Astrocyte of the spinal cord (primary cell): ENCODE measurements at places on chromosomes 3 and 15.

- no peak for DNase-seq
These were observed 189.0 kb upstream of the TMC3 start for GRCh38 chr15:81562986-81563385.

DNA sequence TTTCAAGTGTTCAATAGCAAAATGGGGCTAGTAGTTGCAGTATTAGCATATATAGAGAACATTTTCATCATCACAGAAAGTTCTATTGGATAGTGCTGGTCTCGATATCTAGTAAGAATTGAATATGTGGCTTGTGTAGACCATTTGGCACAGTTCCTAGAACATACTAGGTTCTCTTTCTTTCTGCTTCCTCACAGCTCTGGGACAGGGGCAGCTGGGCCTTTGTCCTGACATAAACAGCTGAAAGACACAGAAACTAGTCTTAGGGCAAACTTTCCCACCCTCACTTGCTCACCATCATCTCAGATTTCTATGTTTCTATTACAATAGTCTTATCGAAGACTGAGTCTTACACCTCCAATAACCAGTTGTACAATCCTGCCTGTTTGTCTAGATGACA lies 63.7 kb upstream of the DLG1 start:
- DNase-seq, result no peak

GRCh38 chr15:64426845-64427465 lies 33.4 kb upstream of the ZNF609 start:
- DNase-seq, result peak; percentile 64

DNA sequence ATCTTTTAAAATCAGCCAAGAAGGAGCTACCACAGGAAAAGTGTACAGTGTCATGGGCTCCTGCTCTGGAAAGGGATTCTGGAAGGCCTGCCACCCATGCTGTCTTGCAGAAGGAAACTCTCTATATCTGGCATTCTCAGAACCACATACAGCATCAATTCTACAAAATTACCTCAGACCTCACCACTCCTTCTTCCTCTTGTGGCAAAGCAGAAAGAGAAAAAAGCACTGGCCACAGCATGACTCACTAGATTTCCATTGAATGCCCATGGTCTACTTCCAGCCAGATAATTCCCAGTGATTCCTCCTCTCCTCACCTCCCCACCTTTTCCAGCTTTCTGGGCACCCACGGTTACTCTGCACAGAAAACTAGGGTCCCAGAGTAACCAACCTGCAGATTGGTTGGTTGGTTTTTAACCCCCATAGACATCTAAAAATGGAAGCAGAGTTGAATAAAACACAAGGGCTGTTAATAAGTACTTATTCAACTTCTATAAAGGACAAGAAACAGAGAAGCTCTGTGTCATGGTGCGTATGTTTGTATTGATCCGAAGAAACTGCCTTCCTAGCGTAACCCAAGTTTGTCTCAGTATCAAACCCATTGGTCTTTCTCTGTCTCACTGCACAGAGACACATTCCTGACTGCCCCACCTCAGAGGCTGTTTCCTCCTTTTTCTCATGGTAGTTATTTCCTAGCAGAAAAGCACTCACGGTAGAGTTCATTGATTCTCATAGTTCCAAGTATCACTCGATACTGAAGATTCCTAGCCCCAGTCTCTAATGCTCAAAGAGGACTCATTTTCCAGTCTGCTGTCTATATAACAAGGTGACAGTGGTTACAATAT lies 67.7 kb downstream of the LDHAL6B start:
- DNase-seq, result peak; percentile 83

DNA sequence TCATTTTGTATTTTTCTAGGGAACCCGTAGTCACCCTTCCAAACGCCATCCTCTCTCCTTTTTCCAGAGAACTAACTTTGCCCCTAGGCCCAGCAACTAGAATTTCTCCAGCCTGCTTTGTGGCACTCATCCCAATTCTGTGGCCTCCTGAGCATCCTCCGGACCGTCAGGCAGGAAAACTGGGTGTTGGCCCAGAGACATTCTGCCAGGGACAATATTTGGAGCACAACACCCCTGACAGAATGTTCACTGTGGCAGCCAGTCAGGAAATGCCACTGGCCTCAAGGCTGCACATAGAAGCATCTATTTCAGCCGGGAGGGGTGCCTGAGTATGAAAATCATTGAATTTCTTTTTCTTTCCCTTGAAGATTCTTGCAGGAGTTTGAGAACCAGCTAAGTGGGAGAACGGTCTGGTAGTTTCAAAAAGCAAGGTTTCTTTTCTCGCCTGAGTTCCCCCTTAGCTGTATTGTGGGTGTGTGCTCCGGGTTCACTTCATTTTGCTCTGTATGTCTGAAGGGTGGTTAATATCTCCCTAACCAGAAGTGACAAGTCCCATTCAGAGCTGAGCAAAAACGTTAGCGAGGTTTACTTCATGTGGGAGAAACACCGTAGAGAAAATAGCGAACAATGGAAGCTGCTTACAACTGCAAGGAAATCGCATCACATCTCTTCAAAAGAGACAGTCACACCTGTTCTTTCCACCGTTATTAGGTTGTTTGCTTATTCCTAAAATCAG lies 108.1 kb upstream of the TPM1 start:
- no peak for DNase-seq

GRCh38 chr3:64924961-64925360 lies 237.2 kb upstream of the ADAMTS9 start:
- DNase-seq, result no peak

GRCh38 chr15:56600380-56600779 lies 132.9 kb downstream of the ZNF280D start:
- no peak for DNase-seq

DNA sequence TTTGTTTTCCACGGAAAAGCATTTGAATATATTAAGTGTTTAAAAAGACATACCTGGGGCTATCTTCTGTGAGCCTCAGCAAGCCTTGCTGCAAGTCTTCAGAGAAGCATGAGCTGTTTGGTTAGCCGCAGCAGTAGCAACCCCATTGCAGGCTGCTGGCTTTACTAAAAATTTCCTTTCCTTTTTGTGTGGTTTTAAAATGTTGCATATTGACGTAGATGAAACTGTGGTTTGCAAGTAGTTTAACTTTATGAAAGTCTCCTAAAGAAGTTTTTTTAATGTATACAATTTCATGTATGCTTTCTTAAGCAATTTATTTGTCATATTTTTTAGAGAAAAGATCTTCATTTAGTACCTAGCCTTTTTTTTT lies at the start of gene GPR171:
Gene GPR171 (minus strand): TSS at position 166 of the 370 bp plus-strand sequence. CDS start 3,830 bp downstream, outside the sequence.
- no peak for DNase-seq

DNA sequence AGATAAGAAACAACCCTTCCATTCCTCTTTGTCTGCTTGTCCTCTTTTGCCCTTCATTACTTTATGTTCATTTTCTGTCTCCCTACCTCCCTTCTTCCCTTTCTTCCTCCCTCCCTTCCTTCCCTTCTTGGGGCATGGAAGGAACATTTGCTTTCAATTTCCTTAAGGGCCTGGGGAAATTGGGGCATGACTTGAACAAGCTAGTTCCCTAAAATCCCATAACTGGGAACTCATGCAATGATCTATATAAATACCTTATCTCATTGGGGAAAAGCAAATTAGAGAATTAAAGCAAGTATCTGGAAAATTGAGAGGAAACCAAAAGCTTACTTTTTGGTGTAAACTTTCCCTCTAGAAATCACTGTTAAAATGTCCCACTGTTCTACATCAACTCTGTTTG lies 35.7 kb downstream of the BOC start:
- no peak for DNase-seq

DNA sequence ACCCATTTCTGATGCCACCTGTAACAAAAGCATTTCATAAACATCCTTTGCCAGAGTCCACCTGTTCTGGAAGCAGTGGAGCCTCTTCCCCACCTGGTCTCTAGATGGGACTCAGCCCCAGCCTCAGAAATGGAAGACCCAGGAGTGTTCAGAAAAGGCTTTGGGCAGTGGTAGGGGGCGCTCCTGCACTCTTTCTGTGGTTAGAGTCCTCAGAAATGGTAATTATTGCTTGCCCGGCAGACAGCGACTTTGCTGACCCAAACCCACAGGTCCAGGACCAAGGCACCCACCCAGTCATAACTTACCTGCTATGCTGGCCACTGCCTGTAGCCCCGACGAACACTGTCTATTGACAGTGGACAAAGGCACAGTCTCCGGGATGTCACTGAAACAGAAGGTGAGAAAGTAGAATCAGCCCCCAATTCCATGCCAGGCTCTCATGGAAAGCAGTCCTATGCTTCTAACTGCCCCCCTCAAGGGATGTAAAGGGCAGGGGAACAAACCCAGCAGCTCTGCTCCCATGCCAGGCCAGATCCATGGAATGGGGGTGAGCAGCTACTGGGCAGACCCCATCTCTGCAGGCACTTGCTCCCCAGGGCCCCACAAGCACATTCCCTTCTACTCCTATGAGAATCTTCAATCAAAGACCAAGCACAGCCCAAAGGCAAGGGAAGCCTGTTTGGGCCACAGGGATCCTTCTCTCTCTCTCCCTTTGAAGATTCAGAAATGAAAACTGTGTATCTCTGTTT lies 5.1 kb downstream of the ACAA1 start:
- peak; percentile 45 for DNase-seq

- peak; percentile 32 for DNase-seq
These were observed 210.3 kb upstream of the CGNL1 start for GRCh38 chr15:57165992-57166391.

- DNase-seq, result no peak
These were observed 49.0 kb downstream of the NKIRAS1 start for GRCh38 chr3:23867838-23868237.

DNA sequence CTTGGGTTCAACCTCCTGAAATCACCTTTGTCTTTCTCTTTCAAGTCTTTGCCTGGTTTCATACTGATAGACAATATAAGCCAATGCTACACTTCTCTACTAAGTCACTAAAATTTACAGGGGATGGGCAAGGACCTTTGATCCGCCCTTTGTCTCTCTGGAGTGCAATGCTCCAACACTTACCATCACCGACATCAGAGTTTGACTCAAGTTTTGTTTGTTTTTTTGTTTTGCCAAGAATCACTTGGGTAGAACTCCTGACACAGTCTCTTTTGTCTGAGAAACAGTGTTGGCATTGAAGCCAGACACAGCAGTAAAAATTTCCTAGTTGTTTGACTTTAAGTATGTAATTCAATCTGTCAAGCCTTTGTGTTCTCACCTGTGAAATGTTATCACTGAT lies 29.3 kb downstream of the NFKBIZ start:
- DNase-seq, result no peak

GRCh38 chr3:193870376-193871219 lies 265.4 kb upstream of the HES1 start:
- no peak for DNase-seq

GRCh38 chr3:148175214-148175613 lies 522.5 kb upstream of the AGTR1 start:
- DNase-seq, result peak; percentile 67

DNA sequence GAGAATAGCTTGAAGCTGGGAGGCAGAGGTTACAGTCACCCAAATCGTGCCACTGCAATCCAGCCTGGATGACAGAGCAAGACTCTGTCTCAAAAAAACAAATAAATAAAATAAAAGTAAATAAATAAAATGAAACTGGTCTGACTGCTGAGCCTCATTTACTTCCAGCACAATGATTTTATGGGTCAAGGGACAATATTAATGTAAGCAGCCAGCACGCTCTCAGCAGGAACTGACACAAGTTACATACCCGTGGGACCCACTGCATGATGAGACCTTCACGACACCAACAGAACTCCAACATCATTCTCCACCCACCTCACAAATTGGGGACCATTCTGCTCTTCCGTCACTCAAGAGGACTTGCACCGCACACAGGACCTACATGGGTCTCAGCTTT lies 230.3 kb downstream of the MAGI1 start:
- no peak for DNase-seq

GRCh38 chr3:48013288-48013980 lies 2.8 kb downstream of the MAP4 start:
- peak; percentile 81 for DNase-seq

GRCh38 chr3:171953301-171954022 lies 85.9 kb upstream of the FNDC3B start:
- DNase-seq, result no peak

DNA sequence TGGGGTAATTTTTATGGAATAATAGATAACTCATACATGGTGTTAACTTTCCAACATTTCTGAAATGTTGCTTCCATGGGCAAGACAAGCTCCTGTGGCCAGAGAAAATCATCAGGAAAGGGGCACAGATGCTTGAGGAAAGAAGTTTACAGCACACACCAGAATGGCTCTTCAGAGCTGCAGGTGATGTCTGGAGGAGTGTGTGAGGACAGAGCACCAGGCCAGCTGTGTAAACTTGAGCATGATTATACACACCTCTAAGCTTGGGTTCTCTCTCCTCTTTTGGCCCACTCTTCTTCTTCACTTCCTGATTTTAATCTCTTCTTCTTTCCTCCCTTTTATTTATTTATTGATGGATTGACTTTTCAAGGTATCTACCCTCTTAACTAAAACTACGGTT lies 676.0 kb downstream of the GRM7 start:
- no peak for DNase-seq

DNA sequence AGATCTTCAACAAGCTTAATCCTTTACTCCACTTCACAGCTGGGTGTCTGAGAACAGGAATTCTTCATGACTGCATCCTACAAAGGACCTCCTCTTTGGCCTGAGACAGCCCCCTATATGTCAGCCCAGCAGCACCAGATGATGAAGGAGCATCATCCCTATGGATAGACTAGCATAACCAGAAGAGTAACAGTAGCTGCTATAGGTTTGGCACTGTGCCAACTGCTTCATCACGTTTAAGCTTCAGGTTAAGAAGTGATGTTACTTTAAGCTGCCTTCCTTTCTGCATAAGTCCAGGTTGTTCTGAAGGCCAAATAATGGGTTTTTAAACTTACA lies 50.6 kb downstream of the CMSS1 start:
- peak; percentile 46 for DNase-seq

- DNase-seq, result no peak
These were observed 59.0 kb upstream of the BCL6 start for GRCh38 chr3:187804120-187804744.

GRCh38 chr15:66700412-66700801 lies 1.6 kb upstream of the SMAD6 start:
- DNase-seq, result no peak

GRCh38 chr15:94080416-94080815 lies 150.9 kb upstream of the MCTP2 start:
- peak; percentile 87 for DNase-seq

DNA sequence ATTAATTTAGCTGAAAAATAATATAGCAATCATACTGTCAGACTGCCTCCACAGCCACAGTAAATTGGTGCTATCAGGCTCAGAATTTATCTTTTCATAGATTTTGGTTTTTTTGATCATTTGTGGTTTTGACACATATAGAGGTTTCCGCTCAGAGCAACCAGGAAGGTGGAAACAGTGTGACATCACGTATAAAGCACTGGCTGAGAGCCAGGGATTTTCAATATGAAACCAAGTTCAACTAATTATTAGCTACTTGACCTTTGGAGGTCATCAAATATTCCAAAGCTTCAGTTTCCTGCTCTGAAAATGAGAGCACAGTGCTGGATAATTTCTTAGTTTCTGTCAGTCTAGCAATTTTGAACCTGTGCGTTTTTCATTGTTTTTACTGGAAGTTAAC lies 433.8 kb upstream of the SUCLG2 start:
- DNase-seq, result no peak

- no peak for DNase-seq
These were observed 515.3 kb downstream of the SOX2 start for GRCh38 chr3:182226995-182227394.
